ENCODE measurements at places on chromosomes 3 and 15.

- DNase-seq = no peak
These were observed 251.2 kb upstream of the CTDSPL start for GRCh38 chr3:37610529-37610928.

GRCh38 chr15:89114990-89115389, 26.7 kb downstream of the ABHD2 start:
- DNase-seq = no peak

- DNase-seq = no peak
These were observed 50.3 kb upstream of the PLXND1 start for GRCh38 chr3:129656659-129657247.

GRCh38 chr3:25542492-25543039, 114.5 kb downstream of the RARB start:
- no peak for DNase-seq

DNA sequence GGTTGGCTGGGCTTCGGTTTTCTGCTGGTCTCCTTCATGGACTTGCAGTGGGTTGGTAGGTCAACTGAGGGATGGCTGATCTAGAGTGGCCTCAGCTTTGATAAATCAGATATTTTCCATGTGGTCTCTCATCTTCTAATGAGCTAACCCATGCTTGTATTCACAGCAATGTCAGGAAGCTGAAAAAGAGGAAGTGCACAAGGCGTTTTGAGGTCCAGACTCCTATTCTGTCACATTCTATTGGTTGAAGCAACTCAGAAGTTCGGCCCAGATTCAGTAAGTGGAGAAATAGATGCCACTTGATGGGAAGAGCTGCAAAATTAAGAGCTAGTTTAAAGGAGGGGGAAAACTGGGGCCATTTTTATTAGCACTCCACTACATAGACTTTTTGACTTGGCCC, 361.2 kb downstream of the DIPK2A start:
- DNase-seq = no peak

GRCh38 chr3:183188895-183189462, 26.4 kb upstream of the LAMP3 start:
- no peak for DNase-seq

DNA sequence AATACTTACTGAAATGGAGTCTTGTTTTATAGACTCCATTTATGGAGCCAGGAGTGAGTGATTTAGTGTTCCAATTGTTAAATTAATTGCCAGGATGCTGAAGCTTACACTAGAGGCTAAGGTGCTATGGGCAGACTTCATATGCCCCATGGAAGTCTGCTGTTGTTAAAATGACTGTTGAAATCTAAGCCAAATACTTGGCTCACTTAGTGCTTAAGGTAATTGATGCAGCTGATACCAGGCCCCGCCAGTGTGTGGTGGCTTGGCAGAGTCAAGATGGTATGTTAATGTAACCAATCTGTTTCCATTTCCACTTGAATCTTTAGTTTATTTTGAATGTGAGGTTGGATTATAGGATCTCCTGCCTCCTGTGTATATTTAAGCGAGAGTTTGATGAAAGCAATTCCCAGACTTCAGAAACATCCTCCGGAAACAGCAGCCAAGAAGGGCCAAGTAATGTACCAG, 187.1 kb downstream of the ITPR1 start:
- DNase-seq = no peak

GRCh38 chr3:64686446-64686908, 1.3 kb downstream of the ADAMTS9 start:
- no peak for DNase-seq

Data from bone marrow (tissue), 2 donors.